A549 treated with ZK216348 at 1 μM for 4 hours (cell line): ENCODE measurements at places on chromosomes 7 and 10. TPM values are rescaled to one million over a fixed set of nuclear protein-coding genes. Genes with fewer than 3 reads are reported as not detected.

UROS gene
- 56.4 to 66.9 TPM (median 58.2 TPM) in 5 replicates for total RNA-seq

NOS3 gene
- total RNA-seq, result 0.07 to 1.0 TPM (median 0.46 TPM) in 5 replicates

PLAC9 gene
- total RNA-seq, result not detected in 5 replicates

SP8 gene
- total RNA-seq, result not detected in 5 replicates

TLX1 gene
- total RNA-seq, result not detected in 5 replicates

MOGAT3 gene
- total RNA-seq, result not detected in 5 replicates

PDK4 gene
- total RNA-seq, result 9.4 to 17.3 TPM (median 16.3 TPM) in 5 replicates

WNT2 gene
- total RNA-seq, result not detected in 5 replicates

CCT6A gene
- 235 to 313 TPM (median 269 TPM) in 5 replicates for total RNA-seq

IGFBP1 gene
- 28.6 to 49.0 TPM (median 45.4 TPM) in 5 replicates for total RNA-seq

DMBT1 gene
- 0.07 to 0.18 TPM (median 0.13 TPM) in 5 replicates for total RNA-seq

CALCR gene
- not detected in 5 replicates for total RNA-seq

RET gene
- 0.37 to 0.80 TPM (median 0.59 TPM) in 5 replicates for total RNA-seq

NRP1 gene
- 74.2 to 93.9 TPM (median 82.1 TPM) in 5 replicates for total RNA-seq

H2BK1 gene
- not detected in 5 replicates for total RNA-seq

ZNF365 gene
- 0.79 to 1.3 TPM (median 0.93 TPM) in 5 replicates for total RNA-seq

HOGA1 gene
- 0.78 to 1.7 TPM (median 1.2 TPM) in 5 replicates for total RNA-seq

CACNB2 gene
- total RNA-seq, result not detected in 5 replicates

ECHDC3 gene
- total RNA-seq, result 6.6 to 10.4 TPM (median 8.5 TPM) in 5 replicates

SUGCT gene
- total RNA-seq, result 0.64 to 1.7 TPM (median 1.0 TPM) in 5 replicates

SPDYE8 gene
- total RNA-seq, result not detected in 5 replicates

TBX20 gene
- 1.6 to 2.9 TPM (median 1.8 TPM) in 5 replicates for total RNA-seq

IFIT1B gene
- total RNA-seq, result not detected in 5 replicates

PTCD1 gene
- 5.2 to 8.7 TPM (median 7.5 TPM) in 5 replicates for total RNA-seq

SFXN3 gene
- total RNA-seq, result 41.7 to 54.8 TPM (median 49.5 TPM) in 5 replicates

TMEM178B gene
- 1.1 to 2.6 TPM (median 1.5 TPM) in 5 replicates for total RNA-seq

ITPRID1 gene
- not detected in 5 replicates for total RNA-seq
